Progenitor cell of endocrine pancreas (in vitro differentiated cells): ENCODE measurements at places on chromosomes 12 and 14. TPM values are rescaled to one million over a fixed set of nuclear protein-coding genes. Genes with fewer than 3 reads are reported as not detected.

The PLXNC1 gene
- 25.4 and 25.7 TPM in 2 replicates for total RNA-seq

The CDCA4 gene
- total RNA-seq = 21.5 and 22.9 TPM in 2 replicates

The KRT74 gene
- not detected in 2 replicates for total RNA-seq

DNA sequence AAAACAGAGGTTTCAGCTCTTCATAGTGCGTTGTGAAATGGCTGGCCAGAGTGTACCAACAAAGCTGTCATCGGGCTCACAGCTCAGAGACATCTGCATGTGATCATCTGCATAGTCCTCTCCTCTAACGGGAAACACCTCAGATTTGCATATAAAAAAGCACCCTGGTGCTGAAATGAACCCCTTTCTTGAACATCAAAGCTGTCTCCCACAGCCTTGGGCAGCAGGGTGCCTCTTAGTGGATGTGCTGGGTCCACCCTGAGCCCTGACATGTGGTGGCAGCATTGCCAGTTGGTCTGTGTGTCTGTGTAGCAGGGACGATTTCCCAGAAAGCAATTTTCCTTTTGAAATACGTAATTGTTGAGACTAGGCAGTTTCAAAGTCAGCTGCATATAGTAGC is 14.3 kb upstream of the PAPLN start:
- no peak overlapping the region for H3K4me3 ChIP-seq
- peaks cover under 1% of the 10 kb centered on the region for H3K4me1 ChIP-seq
- H3K27ac ChIP-seq = no peak overlapping the region
- H3K36me3 ChIP-seq = peaks cover 18% of the 10 kb centered on the region
- H3K27me3 ChIP-seq = no peaks in the 10 kb centered on the region

DNA sequence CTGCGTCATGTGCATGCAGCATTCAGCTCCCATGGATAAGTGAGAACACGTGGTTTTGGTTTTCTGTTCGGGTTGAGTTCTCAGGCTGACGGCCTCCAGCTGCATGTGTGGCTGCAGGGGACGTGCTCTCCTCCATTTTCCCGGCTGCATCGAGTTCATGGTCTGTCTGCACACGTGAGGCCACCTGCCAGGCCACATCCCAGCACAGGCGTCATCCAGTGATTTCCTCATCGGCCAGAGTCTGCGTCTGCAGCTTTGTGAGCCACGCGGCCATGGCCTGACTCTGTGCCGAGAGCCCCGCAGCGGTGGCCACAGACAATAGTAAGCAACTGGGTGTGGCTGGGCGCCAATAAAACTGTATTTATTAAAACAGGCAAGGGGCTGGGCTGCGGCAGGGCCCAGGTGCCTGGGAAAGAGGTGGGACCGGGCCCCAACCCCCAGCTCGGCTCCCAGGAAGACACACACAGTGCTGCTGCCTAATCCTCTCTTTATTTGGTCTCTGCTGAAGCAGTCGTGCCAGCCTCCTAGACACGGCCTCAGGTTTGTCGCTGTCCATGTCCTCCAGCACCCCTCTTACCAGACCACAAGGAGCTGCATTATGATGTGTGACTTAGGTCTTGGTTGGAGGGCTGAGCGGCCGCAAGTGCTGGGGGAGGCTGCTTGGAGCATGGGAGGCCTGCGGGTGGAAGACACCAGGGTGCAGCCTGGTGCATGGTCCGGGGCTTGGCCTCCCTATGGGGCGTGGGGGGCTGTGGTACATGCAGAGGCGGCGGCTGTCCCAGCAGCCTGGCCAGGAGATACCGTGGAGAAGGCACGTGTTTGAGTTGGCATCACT is 52.0 kb downstream of the NOC4L start:
- no peak for DNase-seq
- H3K36me3 ChIP-seq = no peaks in the 10 kb centered on the region
- no peak overlapping the region for H3K4me3 ChIP-seq
- H3K27ac ChIP-seq = no peak overlapping the region

DNA sequence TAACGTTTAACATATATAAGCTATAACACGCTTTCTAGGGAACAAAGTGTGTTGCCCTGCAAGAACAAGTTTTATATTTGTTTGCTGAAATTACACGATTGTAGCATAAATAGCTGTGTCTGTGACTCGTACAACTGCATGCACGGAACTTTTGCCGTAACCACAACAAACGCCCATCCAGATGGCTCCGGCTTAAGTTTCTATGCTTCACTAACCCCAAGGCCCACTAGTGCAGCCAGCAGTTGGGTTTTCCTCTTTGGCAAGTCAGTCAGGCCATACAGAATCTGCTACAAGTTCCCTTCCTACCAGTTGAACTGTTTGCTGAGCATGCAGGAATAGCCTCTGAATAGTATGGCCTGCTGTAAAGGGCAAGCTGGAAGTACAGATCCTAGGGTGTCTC is 12.1 kb downstream of the CSRP2 start:
- peaks cover 15% of the 10 kb centered on the region for H3K4me1 ChIP-seq
- no peak for DNase-seq
- no peaks in the 10 kb centered on the region for H3K27me3 ChIP-seq
- H3K36me3 ChIP-seq = peaks cover 33% of the 10 kb centered on the region
- no peak overlapping the region for H3K27ac ChIP-seq

DNA sequence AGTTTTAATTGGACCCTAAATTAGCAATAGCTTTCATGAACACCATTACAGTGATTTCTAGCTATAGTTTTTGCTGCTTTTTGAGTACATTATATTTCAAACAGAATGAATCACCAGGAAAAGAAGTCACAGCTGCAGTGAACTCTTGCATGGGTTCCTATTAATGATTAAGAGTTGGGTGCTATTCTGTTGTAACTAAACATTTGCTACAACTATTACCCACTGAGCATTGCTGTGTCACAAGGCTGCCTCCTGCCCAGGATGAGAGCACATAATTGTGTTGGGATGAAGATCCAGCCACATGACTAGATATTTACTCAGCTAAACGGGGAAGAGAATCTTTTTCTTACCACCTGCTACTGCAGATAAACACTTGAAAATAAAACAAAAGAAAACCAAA is 152.7 kb downstream of the GXYLT1 start:
- H3K4me1 ChIP-seq = no peaks in the 10 kb centered on the region
- no peaks in the 10 kb centered on the region for H3K27me3 ChIP-seq
- DNase-seq = no peak
- H3K36me3 ChIP-seq = no peaks in the 10 kb centered on the region
- H3K4me3 ChIP-seq = no peak overlapping the region

GRCh38 chr14:61567838-61568571 is 127.3 kb upstream of the HIF1A start:
- H3K27me3 ChIP-seq = peaks cover 33% of the 10 kb centered on the region
- H3K4me1 ChIP-seq = peaks cover 26% of the 10 kb centered on the region
- H3K36me3 ChIP-seq = no peaks in the 10 kb centered on the region
- H3K4me3 ChIP-seq = peak overlapping the region; percentile 65
- H3K27ac ChIP-seq = peak overlapping the region; percentile 6

GRCh38 chr12:112782943-112783342 is 8.6 kb upstream of the RPH3A start:
- H3K4me3 ChIP-seq = no peak overlapping the region
- H3K36me3 ChIP-seq = no peaks in the 10 kb centered on the region
- H3K27me3 ChIP-seq = peaks cover 39% of the 10 kb centered on the region
- no peak overlapping the region for H3K27ac ChIP-seq
